Left lung (tissue), 14 donors: ENCODE measurements at places on chromosomes 3 and 15.

DNA sequence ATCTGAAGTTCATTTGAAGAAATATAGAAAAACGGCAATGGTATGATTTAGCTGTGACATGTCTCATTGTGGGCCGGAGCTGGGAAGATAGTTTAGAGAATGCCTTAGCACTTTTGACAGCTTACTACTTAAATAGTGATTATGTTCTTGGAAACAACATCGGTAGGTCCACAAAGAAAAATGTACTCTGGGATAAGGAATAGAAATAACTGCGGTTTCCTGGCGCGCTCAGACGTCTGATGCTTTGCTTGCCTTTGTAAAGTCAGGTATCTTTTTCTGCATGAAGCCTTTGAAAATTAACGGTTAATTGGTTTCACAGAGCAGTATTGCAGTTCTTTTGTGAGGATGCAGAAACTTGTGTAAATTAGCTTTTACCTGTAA, 1.4 kb downstream of the USP3 start:
- DNase-seq, result no peak

GRCh38 chr3:47954567-47954966, 61.6 kb downstream of the MAP4 start:
- no peak for DNase-seq

- no peak for DNase-seq
Observed at GRCh38 chr3:81744366-81744765, 17.1 kb downstream of the GBE1 start.

GRCh38 chr3:125045965-125046364, 9.8 kb downstream of the HEG1 start:
- DNase-seq, result no peak

DNA sequence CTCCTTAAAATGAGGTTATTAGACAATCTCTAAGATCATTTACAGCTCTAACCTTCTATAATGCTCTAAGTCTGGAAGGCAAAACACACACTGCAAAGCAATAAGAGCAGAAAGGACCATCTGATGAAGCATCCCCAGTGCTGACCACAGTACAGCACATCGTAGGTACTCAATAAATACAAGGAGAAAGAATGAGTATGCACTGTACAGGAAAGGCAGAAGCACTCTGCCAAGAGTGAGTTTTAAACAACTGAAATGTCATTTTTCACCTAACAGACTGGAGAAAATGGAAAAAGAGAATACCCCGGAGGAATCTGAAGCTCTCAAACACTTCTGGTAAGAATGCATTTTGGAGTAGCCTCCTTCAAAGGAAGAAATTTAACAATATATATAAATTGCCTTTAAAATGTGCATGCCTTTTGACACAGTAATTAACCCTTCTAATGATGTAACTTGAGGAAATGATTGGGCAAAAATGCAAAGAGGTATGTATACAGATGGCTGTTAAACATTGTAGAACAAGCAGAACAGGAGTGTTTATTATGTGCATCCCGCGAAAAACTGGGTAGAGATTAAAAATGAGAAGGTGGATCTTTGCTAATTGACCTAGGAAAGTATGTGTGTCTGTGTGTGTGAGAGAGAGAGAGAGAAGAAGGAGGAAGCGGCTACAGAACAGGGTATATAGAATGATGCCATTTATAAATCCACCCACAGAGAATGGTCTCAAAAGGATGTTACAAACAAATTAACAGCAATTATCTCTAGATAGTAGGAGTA, 8.0 kb upstream of the OXTR start:
- DNase-seq, result no peak

DNA sequence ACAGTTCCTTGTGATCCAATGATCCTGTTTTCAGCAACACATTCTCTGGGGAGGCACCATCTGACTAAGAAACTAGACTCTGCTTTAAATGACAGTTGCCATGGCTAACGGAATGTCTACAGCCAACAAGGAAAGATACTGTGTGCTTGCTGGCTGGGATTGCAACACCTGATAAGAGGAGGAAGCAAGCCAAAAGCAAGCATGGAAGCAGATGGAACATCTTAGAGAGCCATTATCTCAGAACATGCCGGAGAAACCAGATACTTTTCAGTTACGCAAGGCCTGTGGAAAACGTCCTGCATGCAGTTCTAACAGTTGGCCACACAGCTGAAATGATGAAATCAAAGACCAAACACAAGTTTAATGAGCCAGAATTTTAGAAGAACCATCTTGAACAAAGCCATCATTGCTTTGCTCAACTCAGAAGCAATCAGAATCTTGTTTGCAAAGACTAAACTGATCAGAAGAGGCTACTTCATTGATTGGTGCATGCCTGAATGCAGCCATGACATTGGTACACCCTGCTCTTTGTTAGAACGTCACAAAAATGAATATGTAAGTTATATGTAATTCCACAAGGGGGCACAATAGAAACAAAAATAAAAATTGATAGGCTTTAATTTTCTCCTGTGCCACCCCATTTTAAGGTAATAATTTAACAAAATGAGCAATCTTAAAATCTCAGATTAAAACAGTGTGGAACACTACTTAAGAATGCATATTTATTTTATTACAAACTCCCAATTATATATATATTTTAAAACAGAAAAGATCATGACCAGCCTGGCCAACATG, 50.8 kb downstream of the GXYLT2 start:
- DNase-seq, result peak; percentile 39

DNA sequence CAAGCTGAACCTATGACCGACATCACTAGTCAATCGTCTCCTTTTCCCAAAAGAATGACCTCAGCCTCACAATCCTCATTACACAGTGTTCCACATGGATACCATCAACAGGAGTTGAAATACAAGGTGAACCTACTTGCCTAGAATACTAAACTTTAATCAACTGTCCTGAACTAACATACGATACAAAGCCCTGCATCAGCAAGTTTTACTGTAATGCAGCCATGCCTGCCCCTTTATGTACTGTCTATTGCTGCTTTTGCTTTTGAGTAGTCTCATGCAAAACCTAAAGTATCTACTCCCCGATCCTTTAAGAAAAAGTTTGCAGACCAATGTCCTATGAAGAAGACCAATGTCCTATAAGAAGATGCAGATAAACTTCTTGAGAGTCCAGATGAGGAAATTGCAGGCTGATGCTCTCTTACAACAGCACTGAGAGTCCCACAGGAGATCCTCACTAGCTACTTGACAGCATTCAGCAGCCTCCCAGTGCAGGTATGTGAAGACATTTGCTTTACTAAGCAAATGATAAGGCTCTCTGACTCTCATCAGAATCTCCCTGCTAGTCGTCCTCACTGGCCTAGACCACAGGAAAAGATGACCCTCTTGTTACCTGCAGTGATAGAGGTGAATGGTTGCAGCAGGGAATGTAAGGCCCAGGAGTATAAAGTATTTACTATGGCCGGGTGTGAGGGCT, 23.6 kb downstream of the SUCLG2 start:
- DNase-seq, result no peak

DNA sequence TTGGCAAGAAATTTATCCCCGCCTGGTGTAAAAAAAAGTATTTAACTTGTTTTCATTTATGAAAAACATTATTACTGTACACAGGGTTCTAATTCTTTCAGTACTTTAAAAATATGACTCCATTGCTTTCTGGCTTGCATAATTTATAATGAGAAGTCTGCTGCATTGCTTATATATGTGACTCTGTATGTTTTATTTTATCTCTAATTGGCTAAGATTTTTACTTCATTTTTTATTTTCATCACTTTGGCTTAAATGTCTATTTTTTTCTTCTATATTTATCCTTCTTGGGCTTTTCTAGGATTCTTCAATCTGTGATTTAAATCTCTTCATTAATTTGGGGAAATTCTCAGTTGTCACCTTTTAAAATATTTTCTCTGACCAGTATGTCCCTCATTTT, 636.6 kb upstream of the NR2F2 start:
- DNase-seq, result no peak

- DNase-seq, result no peak
Observed at GRCh38 chr3:81029861-81030260, 731.6 kb downstream of the GBE1 start.

- DNase-seq, result peak; percentile 12
Observed at GRCh38 chr3:158094235-158095110, 11.7 kb downstream of the SHOX2 start.

- no peak for DNase-seq
Observed at GRCh38 chr15:31077941-31078340, 23.6 kb downstream of the TRPM1 start.

DNA sequence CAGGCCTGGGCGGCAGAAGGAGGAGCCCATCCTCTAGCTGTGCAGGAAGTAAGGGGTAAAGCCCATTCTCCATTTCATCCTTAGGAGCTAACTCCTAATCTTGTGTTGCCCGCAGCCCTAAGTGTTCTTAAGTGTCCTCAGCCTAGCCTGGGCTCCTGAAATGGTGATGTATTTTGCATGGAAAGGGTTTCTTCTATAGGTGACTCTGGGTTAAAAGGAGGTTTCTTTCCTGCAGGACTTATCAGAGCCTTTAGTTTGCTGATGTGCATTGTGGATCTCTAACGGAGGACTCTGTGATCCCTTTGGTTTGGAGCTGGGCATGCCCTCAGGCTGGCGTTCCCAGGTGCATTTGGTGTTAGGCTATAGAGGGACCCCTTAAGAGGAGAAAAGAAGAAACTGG, 48.5 kb upstream of the TRPM1 start:
- no peak for DNase-seq

GRCh38 chr15:31776039-31776438, 254.3 kb upstream of the CHRNA7 start:
- no peak for DNase-seq

DNA sequence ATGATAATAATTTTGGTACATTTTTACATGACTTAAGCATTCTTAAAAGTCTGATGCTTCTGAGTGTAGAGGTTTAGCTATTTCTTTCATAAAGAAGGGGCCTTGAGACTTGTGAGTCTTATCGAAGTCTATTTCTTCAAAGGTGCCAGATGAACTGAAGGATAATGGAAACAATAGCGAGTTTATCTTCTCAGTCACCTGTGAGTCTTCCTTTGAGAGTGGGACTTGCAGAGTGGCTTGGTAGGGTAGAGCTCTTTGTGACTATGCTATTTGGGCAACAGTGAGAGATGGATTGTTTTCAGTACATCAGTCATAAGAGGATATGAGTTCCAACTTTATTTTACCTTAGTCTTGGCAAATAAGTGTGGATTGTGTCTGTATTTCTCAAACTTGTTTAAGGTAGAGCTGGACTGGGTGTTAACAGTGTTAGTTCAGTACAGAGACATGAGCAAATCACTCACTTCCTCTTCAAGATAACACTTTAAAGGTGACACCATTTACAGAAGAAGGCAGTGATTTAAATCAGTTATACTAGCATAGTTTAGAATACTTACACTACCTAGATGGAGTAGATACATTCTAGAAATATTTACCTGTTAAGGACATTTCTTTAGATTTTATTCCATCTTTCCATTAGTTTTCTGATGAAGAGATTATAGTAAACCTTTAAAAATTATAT, 3.2 kb downstream of the AKAP13 start:
- no peak for DNase-seq

- no peak for DNase-seq
Observed at GRCh38 chr3:34777386-34777785, 861.9 kb upstream of the ARPP21 start.

- peak; percentile 10 for DNase-seq
Observed at GRCh38 chr3:63576846-63577245, 75.6 kb upstream of the SNTN start.

GRCh38 chr15:66085128-66085527, 168.4 kb downstream of the MEGF11 start:
- no peak for DNase-seq

DNA sequence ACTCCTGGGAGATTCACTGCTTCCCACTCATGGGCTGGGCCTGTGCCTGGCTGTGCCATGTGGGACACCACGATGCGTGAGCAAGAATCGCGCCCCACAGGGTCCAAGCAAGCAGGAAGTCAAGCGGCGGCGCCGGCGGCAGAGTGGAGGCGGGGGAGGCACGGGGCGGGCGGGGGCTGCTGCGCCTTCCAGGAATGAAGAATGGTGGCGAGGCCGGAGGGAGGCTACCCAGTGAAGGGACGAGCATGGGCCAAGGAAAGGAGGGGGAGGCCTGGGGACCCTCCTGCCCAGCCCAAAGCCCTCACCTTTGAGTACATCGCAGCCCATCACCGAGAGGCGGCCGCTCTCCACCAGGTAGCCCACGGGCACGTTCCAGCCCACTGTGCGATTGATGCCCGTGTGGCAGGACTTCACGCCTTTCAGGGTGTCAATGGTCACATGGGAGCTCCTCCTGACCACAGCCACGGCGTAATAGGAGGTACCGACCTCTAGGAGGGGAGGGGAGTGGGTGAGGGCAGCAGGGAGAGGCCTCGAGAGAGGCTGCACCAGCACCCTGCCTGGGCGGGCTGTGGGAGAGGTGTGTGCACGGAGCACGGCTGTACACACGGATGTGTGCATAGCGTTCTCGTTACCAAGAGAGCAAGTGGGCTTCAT, 5.5 kb downstream of the MELTF start:
- DNase-seq, result no peak

DNA sequence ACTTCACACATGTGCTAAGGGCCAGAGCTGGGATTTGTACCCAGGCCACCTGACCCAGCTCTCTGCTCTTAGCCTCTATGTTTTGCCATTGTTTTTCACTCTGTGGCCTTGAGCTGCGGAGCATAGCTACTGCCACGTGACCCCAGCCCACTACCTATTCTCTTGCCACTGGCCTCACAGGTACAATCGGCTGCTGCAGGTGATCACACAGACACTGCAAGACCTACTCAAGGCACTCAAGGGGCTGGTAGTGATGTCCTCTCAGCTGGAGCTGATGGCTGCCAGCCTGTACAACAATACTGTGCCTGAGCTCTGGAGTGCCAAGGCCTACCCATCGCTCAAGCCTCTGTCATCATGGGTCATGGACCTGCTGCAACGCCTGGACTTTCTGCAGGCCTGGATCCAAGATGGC, 46.2 kb downstream of the SEMA3G start:
- no peak for DNase-seq

- no peak for DNase-seq
Observed at GRCh38 chr3:153247331-153248330, 85.6 kb downstream of the RAP2B start.

- DNase-seq, result no peak
Observed at GRCh38 chr3:42097566-42097946, 6.4 kb downstream of the TRAK1 start.

DNA sequence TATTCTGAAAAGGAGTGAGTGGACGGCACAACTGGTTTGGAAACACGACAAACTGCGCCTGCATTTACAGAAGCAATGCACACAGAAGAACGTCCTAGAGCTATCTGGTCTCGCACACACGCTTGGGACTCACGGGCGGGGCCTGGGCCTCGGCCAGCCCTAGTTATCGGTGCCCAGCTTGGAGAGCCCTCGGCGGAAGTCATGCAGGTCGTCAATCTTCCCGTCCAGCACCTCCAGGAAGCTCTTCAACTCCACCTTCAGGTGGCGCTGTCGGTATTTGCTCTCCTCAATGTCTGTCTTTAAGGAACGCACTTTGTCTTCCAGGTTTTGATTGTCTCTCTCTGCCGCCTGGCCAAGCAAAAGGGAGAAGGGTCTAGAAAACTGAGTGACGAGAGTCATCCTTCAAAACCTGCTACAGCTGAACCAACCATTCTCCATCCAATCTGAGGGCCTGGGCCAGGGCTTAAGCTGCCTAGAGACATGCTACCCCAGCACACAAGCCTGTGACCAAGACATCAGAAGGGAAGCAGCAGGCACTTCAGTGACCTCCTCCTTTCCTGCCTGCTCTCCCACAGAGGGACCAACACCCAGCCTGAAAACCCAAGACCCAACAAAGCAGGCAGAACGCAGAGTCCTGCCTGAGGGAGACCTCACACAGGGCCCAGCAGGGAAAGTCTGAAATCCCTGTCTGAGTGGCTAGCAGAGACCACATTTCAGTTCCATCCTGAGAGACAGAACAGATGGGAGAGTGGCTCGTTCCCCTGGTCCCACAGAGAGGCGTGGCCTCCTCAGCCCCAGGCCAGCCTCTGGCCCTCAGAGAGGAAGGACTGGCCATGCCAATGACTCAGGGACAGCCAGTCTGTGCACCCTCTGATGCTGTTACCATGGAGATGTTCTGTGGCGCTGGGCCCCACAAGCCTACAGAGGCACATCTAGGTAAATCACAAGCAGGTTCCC, 40.4 kb downstream of the WHAMM start:
- peak; percentile 29 for DNase-seq
